ENCODE measurements at places on chromosomes 5 and 9.

GRCh38 chr9:137674307-137674975 is 55.6 kb downstream of the EHMT1 start:
- no peak for DNase-seq

GRCh38 chr5:59767681-59768151 is 125.8 kb downstream of the PDE4D start:
- DNase-seq: no peak

DNA sequence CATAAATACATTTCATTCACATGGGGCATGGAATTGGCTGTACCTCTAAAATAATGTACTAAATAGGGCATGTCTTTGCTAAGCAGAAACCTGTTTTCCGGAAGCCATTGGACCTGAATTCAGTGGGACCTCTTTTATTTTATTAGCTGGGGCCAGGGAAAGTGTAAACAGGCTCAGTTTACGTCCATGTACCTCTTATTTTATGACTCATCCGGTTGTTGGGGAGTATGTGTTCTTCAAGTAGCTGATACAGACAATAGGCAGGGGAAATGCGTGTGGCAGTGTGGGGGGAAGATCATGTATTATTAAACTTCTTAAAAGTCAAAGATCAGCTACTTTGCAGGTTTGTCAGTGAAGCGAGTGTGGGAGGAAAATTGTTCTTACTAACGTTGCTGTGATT is 1.4 kb upstream of the GDNF start:
- no peak for DNase-seq

DNA sequence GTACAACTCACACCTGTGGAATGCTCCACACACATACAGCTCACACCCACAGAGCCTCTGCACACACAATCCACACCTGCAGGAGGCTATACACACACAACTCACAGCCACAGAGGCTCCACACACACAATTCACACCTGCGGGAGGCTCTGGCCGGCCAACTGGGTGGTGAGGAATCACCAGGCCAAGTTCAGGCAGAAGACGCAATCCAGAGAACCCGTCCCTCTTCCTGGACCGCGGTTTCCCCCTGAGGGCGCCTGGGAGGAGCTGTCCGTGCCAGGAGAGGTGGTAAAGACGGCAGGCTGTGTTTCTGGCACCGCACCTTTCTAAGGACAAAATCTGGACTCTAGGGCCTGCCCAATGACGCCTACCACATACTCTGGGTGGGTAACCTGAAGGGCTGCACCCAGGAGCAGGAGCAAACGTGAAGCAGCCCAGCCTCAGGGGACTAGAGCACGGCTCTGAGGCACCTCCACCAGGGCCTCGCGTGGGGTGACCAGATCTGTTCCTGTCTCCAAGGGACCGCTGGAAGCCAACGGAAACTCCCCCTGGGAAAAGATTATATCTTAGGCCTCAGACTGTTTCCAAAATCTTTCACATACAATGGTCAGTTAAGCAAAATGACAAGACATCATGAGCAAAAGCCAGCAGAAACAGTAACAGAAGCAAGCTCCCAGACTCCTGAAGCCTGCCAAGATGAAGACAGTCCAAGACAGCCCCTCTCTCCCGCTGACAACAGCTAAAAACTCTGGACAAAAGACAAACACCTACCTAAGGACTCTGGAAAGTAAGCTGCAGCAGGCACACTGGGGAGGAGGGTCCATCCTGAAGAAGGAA is 16.9 kb downstream of the CAMSAP1 start:
- no peak for DNase-seq

DNA sequence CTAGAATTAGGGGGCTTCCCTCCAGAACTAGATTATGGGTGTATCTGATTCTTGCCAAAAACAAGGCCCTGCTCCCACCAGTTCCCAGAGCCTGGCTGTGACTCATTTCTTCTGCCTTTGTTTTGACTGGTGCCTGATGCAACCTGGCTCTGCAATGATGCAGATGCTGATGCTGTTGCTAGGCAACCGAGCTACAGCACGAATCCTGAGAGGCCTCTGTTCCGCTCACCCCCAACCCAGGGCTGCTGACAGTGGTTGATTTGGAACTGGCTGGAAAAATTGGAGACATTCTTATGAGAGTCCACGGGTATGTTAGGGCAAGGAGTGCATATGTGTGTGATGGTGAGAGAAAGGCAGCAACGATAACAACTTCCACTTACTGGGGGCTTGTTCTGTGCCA is 100.3 kb downstream of the NSG2 start:
- peak; percentile 11 for DNase-seq

GRCh38 chr5:38899936-38900335 is 54.1 kb downstream of the OSMR start:
- no peak for DNase-seq

DNA sequence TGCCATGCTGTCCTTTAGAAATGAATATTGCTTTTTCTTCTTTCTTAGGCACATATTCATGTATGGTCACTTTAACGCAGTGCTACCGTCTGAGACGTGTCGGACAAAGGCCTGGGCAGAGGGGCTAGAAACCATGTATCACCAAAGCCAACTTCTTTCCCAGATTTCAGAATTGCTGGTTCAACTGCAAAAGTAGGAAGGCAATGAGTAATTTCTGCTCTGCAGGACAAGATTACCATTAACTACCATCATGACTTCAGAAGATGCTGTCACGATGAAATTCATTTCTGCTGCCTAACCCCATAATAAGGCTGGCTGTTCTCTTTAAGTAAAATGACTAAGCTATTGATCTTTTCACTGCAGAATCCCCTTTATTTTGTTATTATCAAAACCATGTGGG is 306.7 kb downstream of the PDE4D start:
- no peak for DNase-seq

GRCh38 chr5:75532190-75532589 is 20.5 kb downstream of the POLK start:
- no peak for DNase-seq

GRCh38 chr9:127166651-127167524 is 44.5 kb upstream of the ANGPTL2 start:
- no peak for DNase-seq

DNA sequence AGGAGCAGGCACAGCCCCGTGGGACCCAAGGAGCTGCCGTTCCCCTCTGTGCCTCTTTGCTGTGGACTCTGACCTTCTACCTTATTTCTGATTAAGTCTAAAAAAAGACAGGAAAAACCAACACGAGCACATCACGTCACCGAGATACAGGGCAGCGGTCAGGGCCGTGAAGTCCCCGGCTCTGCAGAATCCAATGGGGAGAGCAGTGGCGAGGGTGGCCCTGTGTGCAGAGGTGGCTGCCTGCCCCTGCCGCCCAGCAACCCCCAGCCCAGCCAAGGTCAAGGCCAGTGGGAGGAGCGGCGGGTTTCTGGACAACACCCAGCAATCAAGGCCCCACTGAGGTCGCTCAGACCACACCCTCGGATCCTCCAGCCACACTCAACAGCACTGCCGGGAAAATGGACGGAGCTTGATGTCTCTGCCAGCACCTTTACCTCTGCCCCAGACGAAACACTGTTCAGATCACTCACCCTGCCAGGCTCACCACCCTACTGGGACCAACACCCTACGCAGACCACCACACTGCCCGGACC is 32.7 kb upstream of the SLC9A3 start:
- no peak for DNase-seq

- DNase-seq: no peak
These were observed 34.4 kb upstream of the GLIPR2 start for GRCh38 chr9:36101916-36102741.

DNA sequence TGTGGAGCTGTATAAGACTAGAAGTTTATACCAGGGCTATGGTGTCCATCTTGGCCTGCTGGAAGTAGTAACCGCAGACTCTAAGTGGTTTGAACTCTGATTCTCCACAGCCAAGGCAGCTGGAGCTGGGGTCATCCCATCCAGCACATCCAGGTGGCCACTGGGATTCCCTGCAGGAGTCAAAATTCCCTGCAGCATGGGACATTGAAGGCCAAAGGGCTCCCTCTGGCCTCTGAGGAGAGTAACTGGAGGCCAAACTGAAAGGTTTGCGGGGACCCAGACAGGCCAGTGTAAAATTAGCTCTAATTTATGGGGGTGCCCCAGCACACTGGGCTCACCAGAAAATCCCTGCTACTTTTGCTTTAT is 12.2 kb upstream of the PRXL2C start:
- DNase-seq: no peak

GRCh38 chr5:27241564-27242257 is 203.3 kb upstream of the CDH9 start:
- no peak for DNase-seq

GRCh38 chr9:75487856-75488718 is 399.8 kb downstream of the OSTF1 start:
- no peak for DNase-seq

- DNase-seq: no peak
These were observed 44.6 kb upstream of the PIK3R1 start for GRCh38 chr5:68170826-68171558.

DNA sequence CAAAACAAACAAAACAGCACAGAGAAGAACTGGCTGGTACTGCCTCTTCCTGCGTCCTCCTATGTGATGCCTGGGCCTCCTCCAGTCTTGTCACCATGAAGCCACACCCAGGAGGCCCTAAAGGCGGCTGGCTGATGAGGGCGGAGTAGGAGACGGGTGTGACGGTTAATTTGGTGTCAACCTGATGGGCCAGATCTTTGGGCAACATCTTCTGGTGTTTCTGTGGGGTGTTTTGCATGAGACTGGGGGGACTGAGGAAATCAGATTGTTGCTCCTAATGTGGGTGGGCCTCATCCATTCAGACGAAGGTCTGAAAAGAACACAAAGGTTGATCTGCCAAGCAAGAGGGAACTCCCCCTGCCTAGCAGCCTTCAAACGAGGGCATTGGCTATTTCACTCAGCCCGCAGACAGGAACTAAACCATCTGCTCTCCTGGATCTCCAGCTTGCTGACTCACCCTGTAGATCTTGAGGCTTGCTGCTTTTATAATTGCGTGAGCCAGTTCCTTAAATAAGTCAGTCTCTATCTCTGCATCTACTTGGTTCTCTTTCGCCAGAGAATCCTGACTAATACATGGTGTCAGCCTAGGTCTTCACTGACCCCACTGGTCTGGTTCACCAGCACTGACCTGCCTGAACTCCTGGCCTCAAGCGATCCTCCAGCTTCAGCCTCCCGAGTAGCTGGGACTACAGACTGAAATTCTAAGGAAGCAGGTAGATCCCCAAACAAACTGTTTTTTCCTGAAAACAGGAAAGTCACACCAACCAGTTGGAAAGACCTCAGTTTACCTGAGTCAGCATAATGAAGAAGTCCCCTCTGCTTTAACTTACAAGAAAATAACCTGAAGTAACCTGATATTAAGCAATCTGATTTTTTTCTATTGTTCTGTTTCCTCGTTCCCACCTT is 12.8 kb upstream of the ZFP62 start:
- no peak for DNase-seq

DNA sequence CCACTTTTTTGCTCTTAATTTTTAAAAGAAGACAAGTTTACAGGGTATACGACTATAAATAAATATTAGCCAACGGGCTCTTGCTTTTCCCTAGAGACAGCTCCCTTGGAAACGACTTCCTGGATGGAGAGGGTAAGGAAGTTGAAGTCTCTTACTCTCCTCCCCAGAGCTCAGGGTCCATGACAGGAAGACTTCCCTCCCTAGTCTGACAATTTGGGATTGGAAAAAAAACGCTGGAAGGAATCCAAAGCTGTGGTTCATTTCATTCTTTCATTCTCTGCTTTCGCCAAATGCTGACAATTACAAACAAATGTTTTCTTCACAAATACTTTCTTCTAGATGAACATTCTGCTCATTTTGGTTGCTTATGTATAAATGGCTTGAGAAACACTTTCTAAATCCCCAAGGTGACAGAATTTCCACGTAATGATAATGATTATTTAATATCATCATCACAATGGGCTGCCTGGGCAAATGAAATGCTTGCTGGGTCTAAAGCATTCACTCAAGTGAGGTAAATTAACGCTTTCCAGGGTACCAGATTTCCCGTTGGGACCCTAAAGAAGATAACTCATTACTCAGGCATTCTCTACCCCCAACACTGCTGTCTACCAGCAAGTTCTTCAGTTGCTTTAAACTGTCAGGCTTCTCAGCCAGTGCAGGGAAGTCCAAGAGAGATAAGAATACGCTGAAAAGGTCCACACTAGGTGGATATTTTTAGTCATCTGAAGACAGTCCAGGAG is 139.8 kb upstream of the SLC30A5 start:
- no peak for DNase-seq

DNA sequence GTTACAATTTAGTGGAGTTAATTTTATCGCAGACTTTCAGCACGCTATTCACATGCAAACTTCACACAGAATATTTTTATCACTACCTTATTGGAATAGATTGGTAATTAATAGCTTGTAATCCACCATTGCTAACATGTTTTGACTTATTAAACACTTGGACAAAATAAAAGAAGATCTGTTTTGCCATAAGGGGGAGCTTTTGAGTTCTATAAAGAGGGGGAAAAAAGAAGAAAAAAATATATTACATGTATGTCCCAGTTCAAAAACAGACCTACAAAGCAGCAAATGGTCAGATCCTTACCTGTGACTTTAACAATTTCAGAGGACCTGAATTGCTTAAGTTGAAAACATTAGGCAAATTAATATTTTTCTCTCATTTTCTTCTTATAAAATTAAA is 1.2 kb upstream of the PAPPA start:
- no peak for DNase-seq

DNA sequence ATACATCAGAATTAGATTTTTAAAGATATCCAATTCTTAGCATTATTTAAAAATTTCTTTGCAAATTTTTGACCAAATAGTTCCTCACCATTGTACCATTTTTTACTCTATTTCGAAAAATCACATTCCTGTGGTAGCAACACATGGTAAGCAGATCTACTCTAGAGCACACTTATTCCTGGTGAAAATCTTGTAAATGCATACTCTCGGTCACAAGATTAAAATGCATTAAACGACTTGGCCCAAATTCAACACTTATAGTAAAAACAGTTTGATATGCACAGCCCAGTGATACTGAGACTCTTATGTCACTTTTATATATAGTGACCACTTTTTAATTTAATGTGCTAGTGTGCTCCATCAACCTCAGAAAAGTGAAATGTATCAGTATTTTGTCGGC is 208.8 kb upstream of the TARS1 start:
- DNase-seq: no peak

DNA sequence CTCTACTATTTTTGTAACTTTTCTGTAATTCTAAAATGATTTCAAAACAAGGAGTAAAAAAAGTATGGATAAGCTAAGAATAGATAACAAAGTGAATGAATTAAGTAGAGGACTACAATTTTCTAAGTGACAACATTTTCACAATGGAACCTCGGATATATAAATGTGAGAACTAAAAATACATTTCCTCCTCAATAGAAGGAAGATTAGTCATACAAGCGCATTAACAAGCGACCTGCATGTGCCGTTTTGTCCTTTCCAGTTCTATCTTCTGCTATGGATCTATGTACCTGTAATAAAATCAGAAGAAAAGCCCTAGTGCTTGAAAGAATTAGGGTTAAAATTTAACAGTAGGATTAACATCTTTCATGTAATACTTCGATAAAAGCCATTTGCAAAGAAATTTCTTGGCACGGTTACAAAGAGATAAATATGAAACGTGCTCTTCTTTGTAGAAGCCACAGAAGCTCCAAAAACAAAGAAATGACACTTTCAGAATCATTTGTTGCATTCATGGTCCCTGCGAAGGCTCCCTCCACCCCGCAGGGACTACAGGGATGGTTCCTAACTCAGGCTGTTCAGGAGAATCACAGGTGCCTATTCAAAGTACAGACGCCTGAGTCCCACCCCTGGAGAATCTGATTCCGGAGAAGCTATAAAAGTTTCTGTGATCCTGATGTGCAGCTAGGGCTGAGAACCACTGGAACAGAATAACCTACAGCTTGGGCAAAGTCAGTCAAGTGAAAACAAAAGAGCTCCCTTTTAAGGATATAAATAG is 216.6 kb upstream of the EFNA5 start:
- DNase-seq: no peak

Data from activated T-cell treated with anti-CD3 and anti-CD28 coated beads for 48 hours (primary cell).